Esophagus muscularis mucosa (tissue), 4 donors: ENCODE measurements at places on chromosomes 12 and 14. TPM values are rescaled to one million over a fixed set of nuclear protein-coding genes. Genes with fewer than 3 reads are reported as not detected.
A peak's percentile ranks its signal among the peaks of the same experiment; 100 is the strongest.

Gene TAC3
- total RNA-seq = not detected

GRCh38 chr14:24430143-24430681, 458 bp downstream of the KHNYN start:
- peak overlapping the region; percentile 87 for H3K4me3 ChIP-seq
- peak overlapping the region; percentile 98 for H3K27ac ChIP-seq
- DNase-seq = peak; percentile 93

DNA sequence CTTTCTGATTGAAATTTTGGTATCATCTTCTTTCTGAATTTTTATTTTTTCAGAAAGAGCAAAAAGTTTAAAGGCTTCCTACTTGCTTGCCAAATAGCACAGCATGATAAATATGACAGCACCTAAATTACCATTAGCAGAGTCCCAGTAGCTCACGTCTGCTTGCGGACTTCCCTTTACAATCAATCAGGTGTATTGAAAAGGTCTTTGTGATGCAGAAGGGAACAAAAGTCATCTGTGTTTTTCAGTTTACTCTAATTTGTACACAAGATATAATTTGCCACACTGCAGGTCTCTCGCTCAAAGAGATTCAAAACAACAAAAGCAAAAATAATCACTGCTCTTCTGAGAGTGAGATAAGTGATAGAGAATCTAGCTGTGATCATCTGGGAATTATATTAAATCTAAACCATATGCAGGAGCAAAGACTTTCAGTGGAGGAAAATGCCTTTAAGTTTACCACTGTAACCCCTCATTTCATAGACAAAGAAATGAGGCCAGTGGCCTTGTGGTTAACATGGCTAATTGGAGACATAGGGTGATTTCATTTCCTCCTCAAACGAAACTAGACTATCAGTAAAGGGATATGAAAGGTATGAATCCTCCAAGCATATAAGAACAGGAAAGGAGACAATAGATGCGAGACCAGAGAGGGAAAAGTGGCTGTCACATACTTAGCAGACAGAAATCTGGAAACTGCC, 240.8 kb upstream of the TMPO start:
- no peaks in the 10 kb centered on the region for H3K4me1 ChIP-seq
- H3K4me3 ChIP-seq = no peak overlapping the region
- no peaks in the 10 kb centered on the region for H3K36me3 ChIP-seq
- H3K27me3 ChIP-seq = no peaks in the 10 kb centered on the region
- DNase-seq = no peak

Gene RD3L
- total RNA-seq = not detected

Gene TMPRSS12
- total RNA-seq = not detected

- H3K27ac ChIP-seq = no peak overlapping the region
- DNase-seq = no peak
- H3K4me1 ChIP-seq = no peaks in the 10 kb centered on the region
- H3K4me3 ChIP-seq = no peak overlapping the region
Observed at GRCh38 chr12:11981121-11981733, 89.5 kb upstream of the BCL2L14 start.
